ENCODE measurements at places on chromosomes 3 and 15.

- DNase-seq = no peak
Measured at GRCh38 chr3:43958973-43959372, 268.2 kb downstream of the ABHD5 start.

- DNase-seq = no peak
Measured at GRCh38 chr15:91988071-91988470, 134.6 kb downstream of the SLCO3A1 start.

DNA sequence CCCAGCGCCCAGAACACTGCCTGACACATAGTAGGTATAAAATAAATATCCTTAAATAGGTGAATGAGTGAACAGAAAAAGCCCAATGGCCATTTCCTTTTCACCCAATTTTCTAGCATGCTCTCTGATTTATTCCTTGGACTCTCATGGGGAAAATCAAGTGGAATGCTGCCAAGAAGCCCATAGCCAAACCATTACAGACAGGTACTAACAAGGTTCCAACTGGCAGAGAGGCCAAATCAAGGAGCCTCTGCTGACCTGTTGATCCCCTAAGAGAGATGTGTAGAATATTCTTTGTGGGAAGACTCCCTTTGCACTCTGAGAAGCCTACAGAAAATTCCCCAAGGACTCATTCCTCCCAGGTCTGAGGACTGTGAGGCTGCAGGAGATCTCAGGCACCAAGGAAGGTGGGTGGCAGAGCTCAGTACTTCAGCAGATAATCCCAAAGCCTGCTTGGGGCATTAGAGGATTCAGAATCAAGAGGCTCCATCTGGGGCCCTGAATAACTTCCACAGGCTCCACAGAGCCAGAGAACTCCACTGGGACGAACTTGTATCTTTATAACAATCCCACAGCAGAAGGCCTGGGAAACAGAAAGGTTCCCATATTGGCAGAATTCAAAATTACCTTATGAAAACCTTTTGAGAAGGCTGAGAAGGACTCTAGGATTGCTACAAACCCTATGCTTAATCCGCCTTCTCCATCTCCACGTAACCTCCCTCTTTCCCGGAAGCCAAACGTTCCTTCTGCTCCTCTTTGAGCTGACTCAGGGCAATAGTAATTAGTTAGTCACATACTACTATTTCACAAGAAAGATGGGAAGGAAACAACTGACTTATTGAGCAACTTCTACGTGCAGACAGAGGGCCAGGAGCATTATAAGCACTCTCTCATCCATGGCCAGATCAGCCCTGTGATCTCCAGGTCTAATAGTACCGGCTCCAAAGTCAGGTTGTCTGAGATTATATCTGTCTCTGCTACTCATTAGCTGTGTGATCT lies 34.5 kb downstream of the PRICKLE2 start:
- DNase-seq = no peak

- DNase-seq = no peak
Measured at GRCh38 chr3:119343719-119344118, 49.5 kb downstream of the ARHGAP31 start.

GRCh38 chr3:14789640-14790285 lies 29.0 kb upstream of the FGD5 start:
- DNase-seq = no peak

DNA sequence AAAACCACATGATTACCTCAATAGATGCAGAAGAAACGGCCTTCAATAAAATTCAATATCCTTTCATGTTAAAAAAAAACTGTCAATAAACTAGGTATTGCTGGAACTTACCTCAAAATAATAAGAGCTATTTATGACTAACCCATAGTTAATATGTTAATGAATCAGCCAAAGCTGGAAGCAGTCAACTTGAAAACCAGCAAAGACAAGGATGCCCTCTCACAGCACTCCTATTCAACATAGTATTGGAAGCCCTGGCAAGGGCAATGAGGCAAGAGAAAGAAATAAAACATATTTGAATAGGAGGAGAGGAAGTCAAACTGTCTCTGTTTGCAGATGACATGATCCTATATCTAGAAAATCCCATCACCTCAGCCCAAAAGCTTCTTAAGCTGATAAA lies 456.1 kb downstream of the OCA2 start:
- no peak for DNase-seq

DNA sequence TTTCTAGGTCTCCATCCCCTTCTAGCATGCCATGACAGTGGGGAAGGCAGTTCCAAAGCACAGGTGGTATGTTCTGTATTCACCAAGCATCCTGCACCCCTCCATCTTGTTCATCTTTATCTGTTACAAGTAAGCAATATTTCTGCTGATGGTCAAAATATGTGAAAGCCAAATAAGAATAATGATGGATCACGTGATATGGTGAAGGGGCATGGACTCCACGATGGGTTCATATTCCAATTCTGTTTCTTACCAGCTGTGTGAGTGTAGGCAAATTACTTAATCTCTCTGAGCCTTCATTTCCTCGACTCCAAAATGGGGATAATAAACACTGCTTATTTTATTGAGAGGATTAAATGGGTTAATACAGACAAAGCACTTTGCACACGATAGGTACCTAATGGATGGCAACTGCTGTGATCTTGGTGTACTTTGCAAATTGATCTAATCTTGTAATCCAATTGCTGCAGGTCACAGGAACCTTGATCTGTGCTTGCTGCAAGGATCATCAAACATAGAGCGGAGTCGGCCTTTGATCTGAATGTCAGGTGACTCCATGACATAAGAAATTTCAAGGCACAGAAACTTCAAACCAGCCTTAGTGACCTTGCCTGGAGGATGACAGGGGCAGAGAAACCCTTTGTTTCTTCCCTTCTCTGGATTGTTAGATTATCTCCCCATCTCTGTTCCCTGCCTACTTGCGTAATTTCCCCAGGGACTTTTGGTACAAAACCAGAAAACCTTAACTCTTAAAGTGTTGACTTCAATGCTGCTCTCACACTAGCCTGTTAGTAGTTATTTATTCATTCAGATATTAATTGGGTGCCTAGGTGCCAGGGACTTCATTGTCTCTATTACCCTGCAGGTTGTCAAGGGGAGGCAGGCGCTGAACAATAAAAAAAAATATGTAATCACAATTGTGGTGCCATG lies 25.8 kb downstream of the SIAH2 start:
- no peak for DNase-seq

DNA sequence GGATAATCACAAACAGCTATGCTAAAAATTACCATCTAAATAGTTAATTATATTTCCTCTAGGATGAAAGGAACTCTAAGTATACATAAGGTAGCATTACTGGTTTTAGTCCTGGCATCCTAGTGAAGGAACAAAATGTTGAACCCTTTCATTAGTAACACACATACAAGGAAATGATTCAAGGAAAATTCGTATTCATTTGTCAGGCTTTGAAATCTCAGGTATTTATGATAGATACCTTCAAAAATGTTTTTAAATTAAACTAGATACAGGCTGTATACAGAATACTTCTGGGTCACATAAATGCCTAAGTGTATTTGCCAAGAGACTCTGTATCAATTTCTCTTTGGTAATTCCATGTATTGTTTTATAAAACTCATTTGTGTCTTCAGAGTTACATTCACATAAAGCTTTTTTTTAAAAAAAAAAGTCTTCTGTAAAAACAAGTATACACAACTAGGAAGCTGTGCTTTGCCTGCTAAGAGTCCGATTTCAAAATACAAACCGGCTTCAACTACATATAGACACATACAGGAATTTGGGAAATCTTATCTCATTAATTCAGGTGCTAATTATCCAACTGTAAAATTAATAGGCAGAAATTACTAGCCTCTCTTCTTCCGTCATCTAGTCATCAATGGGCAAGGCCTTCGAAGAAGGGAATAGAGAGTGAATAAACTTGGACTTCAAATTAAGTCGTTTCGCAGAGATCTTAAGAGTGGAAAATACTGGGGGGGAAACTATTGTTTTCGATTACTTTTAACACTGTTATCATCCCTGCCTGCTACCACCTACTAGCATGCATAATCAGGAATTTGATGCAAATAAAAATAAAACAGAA lies 1.3 kb downstream of the SECISBP2L start:
- no peak for DNase-seq

- DNase-seq = no peak
Measured at GRCh38 chr3:133792171-133792763, 13.3 kb upstream of the SRPRB start.

DNA sequence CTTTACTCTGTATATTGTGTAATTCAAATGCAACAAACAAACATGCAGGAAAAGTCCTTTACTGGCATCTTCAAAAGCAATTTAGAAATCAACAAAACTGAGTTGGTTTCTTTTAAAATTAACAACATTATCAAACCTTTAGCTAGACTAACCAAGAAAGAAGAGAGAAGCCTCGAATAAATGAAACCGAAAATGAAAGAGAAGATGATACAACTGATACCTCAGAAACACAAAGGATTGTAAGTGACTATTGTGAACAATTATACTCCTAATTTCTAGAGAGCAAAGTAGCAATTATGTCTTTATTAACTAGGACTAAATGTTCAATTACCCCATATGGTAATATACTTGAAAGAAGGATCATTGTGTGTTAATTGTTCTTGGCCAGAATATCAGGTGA lies 49.2 kb upstream of the P3H2 start:
- no peak for DNase-seq

- no peak for DNase-seq
Measured at GRCh38 chr15:62566248-62566647, 401.2 kb upstream of the C2CD4B start.

- no peak for DNase-seq
Measured at GRCh38 chr15:40316931-40317330, 6.6 kb upstream of the INAFM2 start.

All from HuH-7 (cell line).